Mesothelial cell of epicardium (in vitro differentiated cells): ENCODE measurements at places on chromosomes 16 and 17. TPM values are rescaled to one million over a fixed set of nuclear protein-coding genes. Genes with fewer than 3 reads are reported as not detected.

The SLC52A1 gene
- total RNA-seq = 0.20 to 0.54 TPM (median 0.38 TPM) in 3 replicates

The CORO6 gene
- total RNA-seq = 3.4 to 3.8 TPM (median 3.4 TPM) in 3 replicates

The NSF gene
- 32.5 to 34.8 TPM (median 32.8 TPM) in 3 replicates for total RNA-seq

GRCh38 chr16:1688807-1689560, 10.9 kb downstream of the JPT2 start:
- DNase-seq = no peak

DNA sequence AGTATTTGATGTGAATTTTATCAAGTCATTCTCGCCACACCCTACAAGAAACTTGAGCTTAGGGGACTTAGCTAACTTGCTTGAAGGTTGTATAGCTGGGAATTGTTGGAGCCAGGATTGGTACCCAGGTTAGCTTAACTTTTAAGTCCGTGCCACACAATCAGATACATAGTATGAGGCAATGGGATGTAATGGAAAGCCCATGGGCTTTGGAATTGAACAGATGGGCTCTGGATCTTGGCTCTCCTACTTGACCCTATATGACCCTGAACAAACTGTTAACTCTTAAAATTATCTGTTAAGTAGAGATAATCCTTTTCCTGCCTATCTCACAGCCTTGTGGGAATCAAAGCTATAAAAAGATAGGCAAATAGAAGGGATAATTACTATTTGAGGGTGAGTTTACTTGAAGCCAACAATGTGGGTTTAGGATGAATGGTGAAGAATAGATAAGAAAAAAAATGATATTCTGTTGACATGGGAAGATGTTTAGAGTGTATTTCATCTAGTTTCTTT, 51.9 kb upstream of the CACNG3 start:
- no peak for DNase-seq

GRCh38 chr17:5815396-5815795, 231.1 kb upstream of the NLRP1 start:
- no peak for DNase-seq

The ITGA2B gene
- 12.2 to 15.9 TPM (median 13.6 TPM) in 3 replicates for total RNA-seq

The RAB40B gene
- 25.0 to 26.5 TPM (median 25.5 TPM) in 3 replicates for total RNA-seq

DNA sequence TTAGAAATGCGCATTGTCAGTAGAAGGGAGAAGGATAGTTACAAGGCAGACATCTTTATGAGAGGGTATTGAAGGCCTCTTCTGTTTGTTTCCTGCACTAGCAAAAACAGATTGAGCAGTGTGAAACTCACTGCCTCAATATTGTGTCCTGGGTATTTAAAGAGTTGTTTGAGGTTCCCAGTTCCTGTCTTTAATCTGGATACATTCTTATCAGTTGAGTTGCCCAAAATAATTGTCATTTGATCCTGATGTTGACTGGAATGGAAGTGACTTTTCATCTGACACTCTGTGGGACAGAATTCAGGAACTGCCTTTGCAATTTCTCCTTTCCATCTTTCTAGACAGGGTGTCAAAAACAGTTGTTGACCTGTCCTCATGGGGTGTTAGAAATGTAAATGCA, 1.7 kb downstream of the ATP6V0A1 start:
- DNase-seq = no peak

The KRT32 gene
- not detected in 3 replicates for total RNA-seq

The WNT9B gene
- total RNA-seq = 1.2 to 2.0 TPM (median 1.6 TPM) in 3 replicates

GRCh38 chr17:50447870-50448595, 20.6 kb downstream of the CHAD start:
- DNase-seq = no peak

DNA sequence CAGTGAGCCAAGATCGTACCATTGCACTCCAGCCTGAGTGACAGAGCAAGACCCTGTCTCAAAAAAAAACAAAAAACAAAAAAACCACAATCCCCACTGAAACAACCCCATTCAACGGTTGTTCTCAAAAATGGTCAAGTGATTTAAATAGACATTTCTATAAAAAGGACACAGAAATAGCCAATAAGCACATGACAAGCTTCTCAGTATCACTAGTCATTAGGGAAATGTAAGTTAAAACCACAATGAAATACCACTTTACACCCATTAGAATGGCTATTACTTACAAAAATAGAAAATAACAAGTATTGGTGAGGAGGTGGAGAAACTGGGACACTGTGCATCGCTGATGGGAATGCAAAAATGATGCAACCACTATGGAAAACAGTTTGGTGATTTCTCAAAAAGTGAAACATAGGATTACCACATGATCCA, 26.6 kb upstream of the MYLK3 start:
- DNase-seq = no peak
